ENCODE measurements at places on chromosomes 5 and 9. TPM values are rescaled to one million over a fixed set of nuclear protein-coding genes. Genes with fewer than 3 reads are reported as not detected.

- no peak for DNase-seq
Measured at GRCh38 chr9:136656795-136657611, 5.7 kb upstream of the EGFL7 start.

Gene FST
- total RNA-seq: 3.3 TPM

DNA sequence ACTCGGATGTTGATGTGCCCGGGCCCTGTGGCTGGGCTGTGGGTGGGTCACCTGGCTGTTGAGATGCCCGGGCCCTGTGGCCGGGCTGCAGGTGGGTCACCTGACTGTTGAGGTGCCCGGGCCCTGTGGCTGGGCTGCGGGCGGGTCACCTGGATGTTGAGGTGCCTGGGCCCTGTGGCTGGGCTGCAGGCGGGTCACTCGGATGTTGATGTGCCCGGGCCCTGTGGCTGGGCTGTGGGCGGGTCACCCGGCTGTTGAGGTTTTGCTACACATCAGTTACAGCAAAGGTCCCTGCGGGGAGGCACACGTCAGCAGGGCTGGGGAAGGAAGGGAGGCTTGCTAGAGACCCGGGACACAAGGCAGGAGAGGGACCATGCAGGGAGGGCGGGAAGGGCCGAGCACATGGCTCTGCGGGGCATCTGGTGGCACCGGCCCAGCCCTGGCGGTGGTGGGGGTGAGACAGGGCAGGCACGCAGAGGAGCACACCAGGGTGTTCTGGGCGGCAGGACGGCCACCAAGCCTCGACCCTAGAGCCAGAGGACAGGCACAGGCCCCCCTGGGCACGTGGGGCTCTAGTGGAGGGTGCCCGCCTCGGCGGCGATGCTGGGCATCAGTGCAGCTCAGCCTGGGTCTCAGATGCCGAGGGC lies 35.4 kb downstream of the PNPLA7 start:
- no peak for DNase-seq

DNA sequence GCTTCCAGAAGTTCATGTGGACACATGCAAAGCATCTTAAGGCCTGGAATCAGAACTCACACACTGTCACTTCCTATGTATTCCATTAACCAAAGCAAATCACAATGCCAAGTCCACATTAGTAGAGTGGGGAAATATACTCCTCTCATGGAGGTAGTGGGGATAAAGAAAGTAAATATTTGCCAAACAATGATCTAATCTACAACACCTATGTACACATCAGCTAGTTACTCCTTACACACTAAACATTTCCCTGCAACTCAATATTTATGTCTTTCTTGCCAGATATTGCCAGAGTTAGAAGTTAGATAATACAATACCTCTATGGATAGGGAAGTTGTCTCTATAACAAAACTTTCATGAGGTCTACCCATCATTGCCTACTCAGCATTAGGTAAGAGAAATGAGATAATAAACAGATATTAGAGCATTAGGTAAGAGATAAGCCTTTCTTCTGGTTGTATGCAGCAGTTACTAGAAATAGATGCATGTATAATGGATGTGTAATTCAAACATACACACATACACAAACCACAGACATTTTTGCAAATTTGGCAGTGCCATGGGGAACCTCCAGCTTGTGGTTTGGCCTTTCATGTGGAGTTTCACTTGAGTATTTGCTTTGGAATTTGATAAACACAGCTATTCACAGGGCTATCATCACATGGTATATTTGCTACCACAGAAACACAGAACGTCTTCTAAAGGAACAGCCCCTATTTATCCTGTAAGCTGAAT lies 196.5 kb downstream of the TLE1 start:
- no peak for DNase-seq

All from CD4-positive, alpha-beta memory T cell (primary cell).